HuH-7.5 (cell line): ENCODE measurements at places on chromosomes 5 and 9.
A peak's percentile ranks its signal among the peaks of the same experiment; 100 is the strongest.

DNA sequence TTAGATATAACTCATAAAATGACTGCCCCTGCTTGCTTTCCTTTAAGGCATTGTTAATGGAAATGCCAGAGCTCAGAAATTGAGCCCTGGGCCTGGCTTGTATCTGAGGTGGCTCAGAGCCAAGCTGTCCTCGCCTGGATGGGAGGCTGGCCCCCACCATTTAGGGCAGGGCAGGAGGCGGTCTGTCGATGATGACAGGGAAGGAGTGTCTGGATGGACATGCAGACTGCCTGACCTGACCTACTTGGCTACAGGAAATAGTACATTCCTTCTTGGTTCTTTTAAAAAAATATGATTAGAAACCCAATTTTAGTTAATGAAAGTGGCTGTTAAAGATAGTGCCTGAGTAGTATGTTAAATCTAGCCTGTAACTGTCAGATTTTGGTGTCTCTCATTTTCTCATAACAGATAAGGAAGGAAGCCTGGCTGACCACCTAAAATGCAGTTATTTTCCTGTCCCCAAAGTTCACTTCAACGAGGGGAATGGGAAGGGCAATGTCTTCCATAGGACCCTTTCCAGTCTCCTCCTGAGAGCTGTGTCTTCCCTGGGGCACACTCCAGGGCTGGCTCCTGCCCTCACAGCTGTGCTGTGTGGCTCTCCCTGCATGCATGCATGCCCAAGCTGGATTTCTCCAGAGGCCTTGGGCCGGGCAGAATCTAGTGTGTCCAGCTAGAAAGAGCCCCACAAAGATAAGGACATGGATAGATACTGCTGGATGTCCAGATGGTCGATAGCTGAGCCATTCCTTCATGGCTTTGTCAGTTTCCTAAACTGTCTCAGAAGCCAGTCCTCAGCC is 42.3 kb downstream of the MACROH2A1 start:
- no peak for DNase-seq

GRCh38 chr5:55988979-55989638 is 5.7 kb downstream of the IL6ST start:
- no peak for DNase-seq

GRCh38 chr9:2291980-2292704 is 277.0 kb downstream of the SMARCA2 start:
- no peak for DNase-seq

DNA sequence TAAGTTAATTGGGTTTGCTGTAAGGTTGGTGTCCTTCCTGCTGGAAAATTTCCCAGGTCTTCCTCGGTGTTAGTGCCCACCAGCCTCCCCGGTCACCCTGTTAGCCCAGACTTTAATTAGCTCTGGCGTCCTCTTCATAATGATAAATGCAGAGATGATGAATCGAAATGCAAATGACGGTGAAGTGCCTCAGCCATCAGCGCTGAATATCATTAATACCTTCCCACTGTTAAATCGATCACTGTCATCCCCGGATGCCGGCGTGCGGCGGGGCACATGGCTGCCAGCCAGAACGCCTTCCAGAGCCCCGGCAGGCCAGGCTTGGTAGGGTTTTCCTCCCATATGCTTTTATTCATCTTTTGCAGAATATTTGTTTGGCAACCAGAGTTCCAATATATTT is 204.5 kb downstream of the IRX2 start:
- no peak for DNase-seq

- DNase-seq = no peak
Observed at GRCh38 chr9:16668734-16669295, 201.7 kb downstream of the BNC2 start.

DNA sequence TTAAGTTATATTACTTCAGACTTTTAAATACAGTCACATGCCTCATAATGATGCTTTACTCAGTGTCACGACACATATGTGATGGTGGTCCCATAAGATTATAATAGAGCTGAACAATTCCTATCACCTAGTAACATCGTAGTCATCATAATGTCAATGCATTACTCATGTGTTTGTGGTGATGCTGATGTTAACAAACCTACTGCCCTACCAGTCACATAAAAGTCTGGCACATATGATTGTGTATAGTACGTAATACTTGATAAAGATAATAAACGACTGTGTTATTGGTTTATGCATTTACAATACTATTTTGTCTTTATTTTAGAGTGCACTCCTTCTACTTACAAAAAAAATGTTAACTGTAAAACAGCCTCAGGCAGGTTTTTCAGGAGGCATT is 103.7 kb downstream of the PAM start:
- no peak for DNase-seq

GRCh38 chr5:132557478-132558172 is 848 bp downstream of the RAD50 start:
- DNase-seq = peak; percentile 40

DNA sequence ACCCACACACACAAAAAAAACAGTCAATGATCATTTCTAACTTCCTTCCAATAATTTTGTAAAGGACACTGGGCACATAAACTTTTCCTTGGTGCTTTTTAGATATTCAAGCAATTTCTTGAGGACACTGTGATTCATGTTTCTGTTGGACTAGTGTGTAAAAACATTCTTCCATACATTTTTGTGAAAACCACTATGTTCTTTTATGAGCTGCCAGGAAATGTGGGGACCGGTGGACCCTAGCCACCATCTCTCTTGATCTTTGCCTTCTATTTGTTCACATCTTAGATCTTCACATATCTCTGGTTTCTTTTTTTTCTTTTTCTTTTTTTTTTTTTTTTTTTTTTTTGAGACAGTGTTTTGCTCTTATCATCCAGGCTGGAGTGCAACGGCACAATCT is 287.4 kb downstream of the GLIS3 start:
- DNase-seq = no peak

- DNase-seq = no peak
Observed at GRCh38 chr9:132230605-132231004, 68.7 kb downstream of the NTNG2 start.

DNA sequence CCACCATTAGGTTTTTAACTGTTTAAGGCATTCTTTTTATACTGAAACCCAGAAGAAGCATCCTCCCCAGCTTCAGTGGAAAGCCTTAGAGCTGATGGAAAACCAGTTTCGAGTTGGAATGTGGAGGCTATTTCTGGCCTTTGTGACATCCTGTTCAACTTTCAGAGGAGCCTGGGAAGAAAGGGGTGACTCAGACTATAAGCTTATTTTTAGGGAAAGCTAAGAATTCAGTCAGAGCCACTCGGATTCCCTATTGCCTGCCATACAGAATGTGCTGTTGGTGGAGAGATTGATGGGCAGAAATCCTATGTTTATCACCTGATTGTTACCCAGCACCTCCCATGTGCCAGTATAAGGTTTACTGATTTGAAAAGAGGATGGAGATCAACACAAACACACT is 19.8 kb downstream of the PALM2AKAP2 start:
- DNase-seq = no peak

- no peak for DNase-seq
Observed at GRCh38 chr9:14183001-14183400, 130.9 kb downstream of the NFIB start.

DNA sequence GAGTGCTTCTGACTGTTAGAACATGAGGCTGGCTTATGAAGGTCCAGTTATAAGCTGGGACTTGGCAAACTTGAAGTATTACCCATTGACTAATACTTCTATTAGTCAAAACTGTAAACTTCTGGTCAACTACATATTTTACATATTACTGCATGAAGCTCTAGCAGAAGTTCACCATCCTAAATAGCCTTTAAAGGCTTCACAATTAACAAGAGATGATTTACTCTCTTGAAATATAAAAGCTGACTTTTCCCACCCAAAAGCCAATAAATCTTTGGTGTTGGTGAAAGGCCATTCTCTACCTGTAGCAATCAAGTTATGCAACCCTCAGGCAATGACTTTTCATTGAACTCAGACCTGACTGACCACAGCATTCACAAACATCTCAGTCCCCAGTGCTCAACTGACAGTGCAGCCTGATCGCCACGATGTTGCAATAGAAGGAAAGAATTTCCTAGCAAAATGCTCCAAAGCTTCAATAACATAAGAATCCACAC is 345.6 kb downstream of the EBF1 start:
- DNase-seq = no peak

GRCh38 chr9:81560851-81561732 is 128.3 kb downstream of the TLE1 start:
- no peak for DNase-seq

- DNase-seq = peak; percentile 45
Observed at GRCh38 chr9:108761655-108762347, 94.0 kb downstream of the ACTL7B start.

- no peak for DNase-seq
Observed at GRCh38 chr5:138942861-138943260, 67.7 kb upstream of the LRRTM2 start.

DNA sequence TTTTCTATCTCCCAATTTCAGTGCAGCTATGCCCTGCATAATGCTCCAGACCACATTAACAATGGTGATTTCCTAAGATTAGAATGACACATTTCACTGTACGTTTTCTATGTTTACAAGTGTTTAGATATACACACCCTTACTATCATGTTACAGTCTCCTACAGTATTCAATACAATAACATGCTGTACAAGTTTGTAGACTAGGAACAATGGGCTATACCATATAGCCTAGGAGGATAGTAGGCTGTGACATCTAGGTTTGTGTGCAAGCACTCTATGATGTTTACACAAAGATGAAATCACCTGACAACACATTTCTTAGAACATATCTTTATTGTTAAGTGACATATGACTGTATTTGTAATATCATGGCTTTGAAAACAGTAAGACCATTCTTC is 1435.6 kb upstream of the NUDT12 start:
- DNase-seq = no peak

DNA sequence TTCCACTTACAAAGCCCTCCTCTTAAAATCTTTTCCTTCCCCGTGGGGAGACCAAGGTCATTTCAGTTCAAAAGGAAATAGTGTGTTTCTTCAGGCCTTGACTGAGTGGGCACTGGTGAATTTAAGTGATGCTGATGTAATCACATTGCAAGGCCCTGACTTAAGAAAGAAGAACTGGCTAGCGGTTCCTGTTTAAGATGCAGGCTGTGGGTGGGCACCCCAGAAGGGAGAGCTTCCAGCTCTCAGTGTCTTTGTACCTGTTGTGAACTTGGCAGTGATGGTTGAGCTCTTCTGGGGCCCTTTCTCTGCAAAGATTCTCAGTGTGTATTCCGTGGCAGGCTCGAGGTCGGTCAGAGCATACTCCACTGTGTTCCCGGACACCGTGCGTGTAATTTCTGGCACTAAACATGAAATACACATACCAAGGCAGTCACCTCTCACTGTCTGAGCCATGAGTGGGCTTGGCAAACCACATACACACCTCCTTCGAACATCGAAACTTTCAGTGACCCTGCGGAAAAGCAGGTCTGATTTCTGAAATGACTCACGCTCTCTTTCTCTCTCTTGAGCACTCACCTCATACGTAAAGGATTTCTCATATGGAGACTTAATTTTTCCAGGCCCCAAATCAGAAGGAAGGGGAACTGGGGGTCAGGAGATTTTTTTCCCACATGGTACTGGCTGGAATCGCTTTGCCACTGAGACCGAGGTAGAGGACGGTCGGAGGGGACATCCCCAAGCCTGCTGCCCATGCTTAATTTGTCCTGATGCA is 81.9 kb downstream of the TNC start:
- DNase-seq = no peak

GRCh38 chr5:127762412-127762811 is 59.2 kb downstream of the CCDC192 start:
- no peak for DNase-seq

DNA sequence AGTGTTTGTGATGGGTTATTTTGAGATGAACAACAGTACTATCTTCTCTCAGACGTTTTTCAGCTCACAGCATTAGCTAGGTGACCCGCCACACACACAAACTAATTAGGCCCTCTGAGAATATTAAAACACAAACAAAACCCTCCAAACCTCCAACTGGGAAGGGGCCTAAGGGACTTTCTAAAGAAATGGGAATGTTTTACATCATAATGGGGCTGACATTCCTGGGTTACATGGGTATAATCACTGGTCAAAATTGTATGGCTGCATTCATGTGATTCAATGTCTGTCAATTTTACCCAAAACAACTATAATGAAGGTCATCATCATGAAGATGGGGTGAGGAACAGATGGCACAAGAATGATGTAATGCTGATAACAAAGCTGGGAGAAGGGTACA is 59.6 kb downstream of the SPTLC1 start:
- DNase-seq = no peak

DNA sequence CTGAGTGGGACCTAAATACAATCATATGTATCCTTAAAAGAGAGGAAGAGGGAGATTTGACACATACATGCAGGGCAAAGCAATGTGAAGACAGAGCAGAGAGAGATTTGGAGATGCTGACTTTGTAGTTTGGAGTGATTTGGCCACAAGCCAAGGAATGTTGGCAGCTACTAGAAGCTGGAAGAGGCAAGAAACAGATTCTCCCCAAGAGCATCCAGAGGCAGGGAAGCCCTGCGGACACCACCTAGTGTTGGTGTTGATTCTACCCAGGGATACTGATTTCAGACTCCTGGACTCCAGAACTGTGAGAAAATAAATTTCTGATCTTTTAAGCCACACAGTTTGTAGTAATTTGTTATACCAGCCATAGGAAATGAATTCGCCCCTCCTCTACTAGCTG is 64.9 kb upstream of the OSMR start:
- no peak for DNase-seq

DNA sequence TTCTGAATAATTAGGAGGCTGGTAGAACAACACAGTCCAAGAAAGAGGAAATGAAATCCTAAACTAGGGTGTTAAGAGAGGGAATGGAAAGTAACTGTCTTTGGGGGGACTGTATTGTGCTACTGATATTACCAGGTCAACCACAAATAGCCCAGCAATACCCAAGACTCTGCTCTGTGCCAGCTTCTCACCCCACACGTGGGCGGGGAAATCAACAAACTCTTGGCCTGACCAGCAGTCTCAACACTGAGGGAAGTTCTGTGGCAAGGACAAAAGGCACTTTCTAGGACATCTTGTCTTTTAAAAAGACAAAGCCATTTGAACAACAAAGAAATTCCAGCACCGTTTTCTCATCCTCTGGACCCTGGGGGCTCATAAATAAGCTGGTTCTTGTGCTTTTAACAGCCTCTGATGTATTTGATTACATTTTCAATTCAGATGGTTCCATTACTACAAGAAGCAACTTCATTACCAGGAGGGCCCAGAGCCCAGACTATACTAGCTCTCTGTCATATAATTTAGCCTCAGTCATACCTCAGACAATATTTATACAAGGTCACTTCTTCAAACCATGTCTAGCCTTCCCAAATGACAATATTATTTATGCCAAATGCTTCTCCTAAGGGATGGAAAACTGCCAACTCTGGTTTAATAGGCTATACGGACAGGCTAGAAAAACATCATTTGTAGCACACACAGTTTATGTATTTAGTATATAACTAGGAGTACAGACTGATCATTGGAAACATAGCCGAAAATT is 297.8 kb downstream of the CWC27 start:
- DNase-seq = no peak
